Vagina (tissue), 2 donors: ENCODE measurements at places on chromosomes 5 and 9. TPM values are rescaled to one million over a fixed set of nuclear protein-coding genes. Genes with fewer than 3 reads are reported as not detected.

GRCh38 chr5:3373391-3373790 lies 222.2 kb upstream of the IRX1 start:
- no peak overlapping the region for H3K4me3 ChIP-seq
- DNase-seq = peak; percentile 62
- H3K27me3 ChIP-seq = no peaks in the 10 kb centered on the region
- no peaks in the 10 kb centered on the region for H3K36me3 ChIP-seq
- H3K4me1 ChIP-seq = no peaks in the 10 kb centered on the region
- H3K27ac ChIP-seq = no peak overlapping the region

DNA sequence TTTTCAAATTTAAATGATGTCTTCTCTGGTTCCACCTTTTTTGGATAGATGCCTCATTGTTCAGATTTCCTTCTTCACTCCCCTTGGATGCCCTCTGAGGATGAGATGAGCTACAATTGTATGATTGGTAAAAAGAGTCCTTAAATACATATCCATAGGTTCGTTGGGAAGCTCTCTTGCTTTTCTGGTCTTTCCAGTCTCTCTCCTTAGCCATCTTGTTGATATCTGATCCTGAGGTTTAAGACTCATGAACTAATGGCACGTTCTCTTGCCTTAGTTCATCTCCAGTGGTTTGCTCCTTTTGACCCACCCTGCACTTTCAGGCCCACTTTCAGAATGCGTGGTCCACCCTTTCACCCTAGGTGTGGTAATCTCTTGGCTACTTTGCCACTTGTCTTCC lies 33.2 kb upstream of the TUT7 start:
- no peak for DNase-seq
- no peaks in the 10 kb centered on the region for H3K4me1 ChIP-seq
- no peaks in the 10 kb centered on the region for H3K27me3 ChIP-seq
- no peak overlapping the region for H3K27ac ChIP-seq
- H3K4me3 ChIP-seq = no peak overlapping the region
- H3K36me3 ChIP-seq = no peaks in the 10 kb centered on the region

GRCh38 chr5:39650008-39650762 lies 225.4 kb upstream of the DAB2 start:
- no peaks in the 10 kb centered on the region for H3K27me3 ChIP-seq
- no peak for DNase-seq
- no peaks in the 10 kb centered on the region for H3K36me3 ChIP-seq
- no peak overlapping the region for H3K4me3 ChIP-seq

Gene PPP1R26
- total RNA-seq = 7.9 TPM
